Mesothelial cell of epicardium (in vitro differentiated cells): ENCODE measurements at places on chromosomes 3 and 15.

DNA sequence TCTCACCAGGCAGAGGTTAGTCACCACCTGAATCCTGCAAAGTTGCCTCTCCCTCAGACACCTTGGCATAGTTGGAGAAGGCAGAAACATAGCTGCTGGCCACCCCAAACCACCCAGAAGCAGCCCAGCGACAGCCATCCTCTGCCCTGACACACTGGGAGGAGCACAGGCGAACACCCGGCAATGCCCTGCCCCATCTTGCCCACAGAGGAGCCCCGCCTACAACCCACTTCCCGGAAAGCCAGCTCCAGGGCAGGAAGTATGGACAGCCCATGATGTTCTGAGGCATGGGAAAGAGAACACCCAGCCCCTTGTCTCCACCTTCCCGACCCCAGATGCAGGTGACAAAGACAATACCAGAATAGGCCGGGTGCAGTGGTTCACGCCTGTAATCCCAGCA is 12.6 kb upstream of the SHISA5 start:
- no peak for DNase-seq

DNA sequence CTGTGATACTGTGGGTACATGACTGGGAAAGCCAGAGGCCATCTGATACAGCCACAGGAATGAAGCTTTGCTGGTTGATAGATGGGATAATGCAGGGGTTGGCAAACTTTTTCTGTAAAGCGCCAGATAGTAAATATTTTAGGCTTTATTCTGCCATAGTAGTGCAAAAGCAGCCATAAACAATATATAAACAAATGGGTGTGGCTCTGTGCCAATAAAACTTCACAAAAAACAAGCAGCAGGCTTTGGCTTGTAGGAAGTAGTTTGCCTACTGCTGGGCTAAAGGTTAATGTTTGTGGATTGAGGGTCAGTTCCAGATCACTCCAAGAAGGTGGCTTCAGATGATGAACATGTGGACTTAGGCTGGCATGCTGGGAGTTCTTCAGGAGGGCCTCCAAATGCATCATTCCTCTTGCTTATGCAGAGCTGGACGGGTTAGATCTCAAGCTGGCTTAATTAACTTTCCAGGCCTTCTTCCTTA is 305.7 kb downstream of the RPLP1 start:
- no peak for DNase-seq

DNA sequence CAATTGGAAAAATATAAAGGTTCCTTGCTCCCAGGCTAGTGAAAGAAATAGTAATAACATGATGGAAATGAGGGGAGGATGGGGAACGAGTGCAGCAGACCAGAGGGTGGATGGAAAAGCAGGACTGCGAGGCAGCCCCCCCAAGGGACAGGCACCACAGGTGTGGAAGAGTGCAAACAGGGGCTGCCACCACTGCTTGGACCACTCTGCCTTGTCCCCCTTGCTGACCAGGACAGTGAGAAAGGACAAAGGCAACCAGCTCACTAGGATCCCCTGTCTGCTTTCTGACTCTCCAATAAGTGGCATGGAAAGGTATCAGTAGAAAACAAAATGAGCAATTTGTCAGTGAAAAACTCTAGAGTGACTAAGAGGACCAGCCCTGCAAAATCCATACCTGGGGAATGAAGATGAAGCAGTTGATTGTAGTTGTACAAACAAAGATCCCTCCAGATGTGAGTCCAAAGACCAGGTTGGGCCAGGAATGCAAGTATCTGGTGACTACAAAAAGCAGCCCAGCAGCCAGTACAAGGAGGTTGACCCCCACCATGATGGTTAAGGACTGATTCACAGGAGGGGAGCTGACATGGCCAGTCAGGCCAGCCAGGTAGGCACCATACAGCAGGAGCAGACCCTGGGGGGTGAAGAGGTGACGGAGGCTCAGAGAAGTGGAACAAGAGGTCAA is 86.6 kb upstream of the GSK3B start:
- DNase-seq, result no peak

- DNase-seq, result no peak
Observed at GRCh38 chr3:15513116-15513515, 8.4 kb downstream of the COLQ start.

DNA sequence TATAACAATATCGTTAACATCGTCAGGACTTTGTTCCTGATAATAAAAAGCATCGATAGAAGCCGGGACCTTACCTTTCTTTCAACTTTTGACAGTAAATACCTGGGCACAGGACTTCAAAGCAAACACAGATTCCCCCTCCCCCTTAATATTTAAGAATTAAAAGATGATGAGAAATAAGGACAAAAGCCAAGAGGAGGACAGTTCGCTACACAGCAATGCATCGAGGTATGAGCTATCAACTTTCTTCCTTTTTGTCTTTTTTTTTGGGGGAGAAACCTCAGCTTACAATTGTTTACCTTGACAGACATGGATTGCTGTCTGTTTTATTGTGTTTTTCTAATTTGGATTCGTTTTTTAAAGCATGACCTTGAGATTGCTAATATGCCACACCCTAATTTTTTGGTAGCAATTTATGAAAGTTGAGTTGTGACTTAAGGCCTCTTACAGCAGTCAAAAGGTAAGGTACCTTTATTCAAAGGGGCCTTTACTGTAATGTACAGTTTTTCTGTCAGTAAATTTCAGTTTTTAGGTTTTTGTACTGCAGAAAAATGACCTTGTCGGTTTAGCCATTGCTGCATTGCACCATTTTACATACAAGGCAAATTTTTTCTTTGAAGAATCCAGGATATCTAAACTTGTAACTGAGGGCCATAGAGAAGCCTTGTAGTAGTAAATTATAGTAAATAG is 1.1 kb downstream of the CHD2 start:
- no peak for DNase-seq

DNA sequence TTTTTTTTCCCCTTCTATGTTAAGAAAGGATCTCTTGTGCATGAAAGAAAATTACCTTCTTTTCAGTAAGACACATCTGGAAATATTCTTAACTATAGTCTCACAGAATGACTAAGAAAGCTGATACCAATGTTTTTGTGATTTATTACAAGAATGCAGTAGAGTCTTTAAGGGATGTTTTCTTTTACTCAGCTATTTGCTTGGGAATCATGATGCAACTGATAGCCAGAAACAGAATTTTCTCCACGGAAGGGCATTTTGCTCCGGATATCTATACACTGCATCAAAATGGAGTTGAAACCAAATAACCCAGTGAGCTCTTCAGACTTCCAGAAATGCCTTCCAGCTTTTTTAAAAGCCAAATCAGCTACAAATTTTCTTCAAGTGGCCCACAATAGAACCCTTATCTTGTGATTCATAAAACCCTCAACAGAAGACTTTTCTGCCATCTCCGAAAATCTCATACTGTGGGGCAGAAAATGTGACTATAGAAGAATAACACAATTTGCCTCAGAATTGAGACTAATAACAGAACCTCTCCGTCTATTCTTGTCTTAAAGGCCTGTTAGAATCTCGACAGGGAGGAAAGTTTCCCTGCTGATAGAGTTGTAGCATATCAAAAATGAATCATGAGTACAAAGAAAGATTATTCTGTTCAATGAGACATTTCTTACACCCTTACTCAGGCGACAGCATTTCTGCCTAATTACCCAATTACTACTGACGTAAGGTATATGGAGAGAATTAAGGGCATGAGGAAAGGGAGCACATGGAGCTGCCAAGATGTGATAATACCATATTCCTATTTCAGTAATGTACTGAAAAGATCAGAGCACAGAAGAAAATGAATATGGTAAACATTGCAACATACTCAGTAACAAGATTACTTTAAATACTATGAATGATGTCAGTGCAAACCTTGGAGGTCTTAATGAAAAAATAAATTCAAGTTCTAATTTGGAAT is 900.1 kb downstream of the ROBO1 start:
- DNase-seq, result no peak

DNA sequence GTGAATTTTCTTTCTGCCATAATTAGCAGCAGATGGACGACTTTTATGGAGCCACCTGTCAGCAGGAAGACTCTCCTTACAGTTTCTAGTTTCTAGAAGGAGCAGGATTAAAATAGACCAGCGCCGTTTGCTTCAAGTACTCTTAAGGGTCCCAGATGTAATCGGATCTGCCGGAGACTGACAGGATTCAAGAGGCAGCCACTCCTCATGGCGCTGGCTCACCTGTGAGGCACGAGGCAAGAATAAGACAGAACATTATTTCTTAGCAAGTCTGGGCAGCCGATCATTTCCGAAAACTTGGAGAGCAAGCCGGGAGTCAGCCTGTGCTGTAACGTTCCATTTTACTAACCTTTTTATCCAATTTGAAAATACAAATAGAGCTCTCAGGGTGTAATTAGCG is 410.4 kb upstream of the RORA start:
- DNase-seq, result no peak

GRCh38 chr3:123276346-123277006 is 74.7 kb downstream of the SEC22A start:
- DNase-seq, result no peak

GRCh38 chr3:53747559-53747958 is 98.7 kb downstream of the CHDH start:
- DNase-seq, result no peak

- DNase-seq, result no peak
Observed at GRCh38 chr3:53089511-53089910, 40.7 kb downstream of the RFT1 start.

DNA sequence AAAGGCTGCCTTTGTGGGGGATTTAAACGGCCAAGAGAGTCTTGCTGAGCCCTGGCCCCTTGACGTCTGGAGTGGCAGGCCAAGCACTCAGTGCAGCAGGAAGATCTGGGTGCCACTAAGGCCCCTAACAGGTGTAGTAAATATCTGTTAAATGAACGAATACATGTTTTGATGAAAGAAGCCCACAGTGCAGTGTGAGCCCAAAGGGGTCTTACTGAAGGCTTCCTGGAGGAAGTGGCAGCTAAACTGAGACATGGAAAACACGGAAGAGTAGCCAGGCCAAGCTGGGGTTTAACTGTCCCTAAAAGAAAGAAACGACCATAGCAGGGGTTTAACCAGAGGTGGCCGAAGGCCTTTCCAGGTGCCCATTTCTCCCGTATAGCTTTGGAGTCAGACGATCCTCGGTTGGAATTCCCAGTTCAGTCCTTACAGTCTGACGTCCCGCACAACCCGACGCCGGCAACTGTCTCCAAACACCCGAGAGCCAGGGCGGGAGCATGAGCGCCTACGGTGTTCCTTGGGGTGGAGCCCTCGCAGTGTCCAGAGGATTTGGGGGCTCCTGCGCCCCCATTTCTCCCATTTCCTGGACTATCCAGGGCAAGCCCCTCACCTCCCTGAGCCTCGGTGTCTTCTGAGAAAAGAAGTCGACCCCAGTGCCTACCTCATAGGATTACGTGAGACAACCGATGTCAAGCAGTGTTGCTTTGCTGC is 910 bp upstream of the ABHD6 start:
- no peak for DNase-seq

DNA sequence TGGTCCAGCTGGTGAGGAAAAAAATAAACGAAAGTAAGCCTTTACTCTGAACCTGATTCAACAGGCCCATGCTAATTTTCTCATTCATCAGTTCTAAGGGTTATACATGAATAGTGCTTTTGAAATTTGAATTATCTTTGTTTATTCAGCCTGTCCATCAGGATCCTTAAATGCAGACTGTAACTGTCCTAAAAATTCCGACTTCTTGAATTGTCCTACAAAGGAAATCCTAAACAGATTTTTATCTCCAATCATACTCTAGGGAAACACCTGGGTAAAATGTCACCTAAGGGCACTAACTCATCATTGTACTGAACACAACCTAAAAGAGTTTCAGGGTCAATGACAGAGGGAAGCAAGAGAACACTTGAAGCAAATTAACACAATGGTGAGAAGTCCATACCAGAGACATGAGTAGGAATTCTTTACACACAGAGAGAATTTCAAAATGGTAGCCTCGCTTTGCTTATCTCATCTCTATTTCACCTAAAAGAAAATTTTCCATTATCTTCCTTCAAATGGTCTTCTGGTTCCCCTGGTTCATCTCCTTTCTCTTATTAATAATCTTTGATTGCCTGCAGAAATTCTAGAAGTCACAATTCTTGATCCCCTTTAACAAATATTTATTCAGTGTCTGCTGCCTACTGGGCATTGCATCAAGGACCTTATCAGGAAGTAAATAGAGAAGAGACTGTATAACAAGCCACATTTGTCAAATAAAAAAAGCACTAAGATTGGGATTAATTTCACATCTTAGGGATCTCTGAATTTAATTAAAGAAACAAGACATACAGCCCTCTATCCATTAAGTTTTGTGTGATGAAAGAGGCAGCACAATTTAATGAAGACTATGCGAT is 182.7 kb downstream of the MEIS2 start:
- DNase-seq, result no peak

GRCh38 chr3:124315215-124316033 is 323.5 kb upstream of the ROPN1 start:
- DNase-seq, result no peak

- DNase-seq, result peak; percentile 77
Observed at GRCh38 chr15:67838789-67839332, 984 bp downstream of the RNU6-1 start.

DNA sequence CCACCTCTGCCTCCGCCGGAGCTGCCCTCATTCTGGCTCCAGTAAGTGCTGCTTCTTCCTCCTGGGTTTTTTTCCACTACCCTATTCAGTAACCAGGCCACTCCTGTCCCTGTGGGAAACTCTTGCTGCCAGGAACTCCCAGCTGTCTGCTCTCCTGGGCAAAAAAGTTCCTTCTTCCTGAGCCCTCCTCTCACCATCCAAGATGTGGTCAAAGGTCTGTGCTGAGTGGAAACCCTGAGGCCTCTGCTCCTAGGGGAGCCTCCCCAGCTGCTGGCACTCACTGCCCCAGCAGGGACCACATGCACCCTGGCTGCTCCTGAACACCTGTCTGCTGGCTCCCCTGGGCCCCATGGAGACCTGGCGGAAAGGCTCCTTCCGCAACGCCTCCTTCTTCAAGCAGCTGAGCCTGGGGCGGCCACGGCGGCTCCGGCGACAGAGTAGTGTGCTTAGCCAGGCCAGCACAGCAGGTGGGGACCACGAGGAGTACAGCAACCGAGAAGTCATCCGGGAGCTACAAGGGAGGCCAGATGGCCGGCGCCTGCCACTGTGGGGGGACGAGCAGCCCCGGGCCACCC is 454 bp downstream of the C15orf62 start:
- no peak for DNase-seq

- DNase-seq, result no peak
Observed at GRCh38 chr3:141575879-141576743, 89.3 kb downstream of the RASA2 start.

- no peak for DNase-seq
Observed at GRCh38 chr3:166351461-166351860, 514.2 kb upstream of the BCHE start.

GRCh38 chr3:190605385-190605784 is 91.5 kb downstream of the IL1RAP start:
- DNase-seq, result no peak

- DNase-seq, result no peak
Observed at GRCh38 chr3:23644676-23645075, 161.1 kb upstream of the UBE2E1 start.

- DNase-seq, result no peak
Observed at GRCh38 chr3:123036352-123037014, 8.9 kb upstream of the SEMA5B start.

GRCh38 chr3:39347586-39347876 is 18.0 kb downstream of the CCR8 start:
- no peak for DNase-seq

- DNase-seq, result no peak
Observed at GRCh38 chr15:64527263-64527984, 67.0 kb downstream of the ZNF609 start.

GRCh38 chr3:52039846-52040245 is 16.5 kb downstream of the DUSP7 start:
- DNase-seq, result no peak

GRCh38 chr3:1953536-1953935 is 145.1 kb upstream of the CNTN4 start:
- no peak for DNase-seq

- no peak for DNase-seq
Observed at GRCh38 chr15:58677426-58677825, 72.1 kb downstream of the ADAM10 start.

- no peak for DNase-seq
Observed at GRCh38 chr15:101401286-101401685, 88.2 kb downstream of the PCSK6 start.
